Stimulated activated CD4-positive, alpha-beta T cell treated with anti-CD3 and anti-CD28 coated beads, Interleukin-2, amount 100 ng/mL, for 4 hours (primary cell): ENCODE measurements at places on chromosomes 7 and 10.

GRCh38 chr7:139777948-139778841 lies at the start of gene HIPK2:
TSS of gene HIPK2 (minus strand) at chr7:139777998. CDS start at chr7:139777623, 375 bp downstream.
- peak; percentile 70 for DNase-seq

GRCh38 chr10:30705101-30705624 lies 75.6 kb upstream of the LYZL2 start:
- DNase-seq = no peak

GRCh38 chr10:116737627-116738327 lies 4.6 kb downstream of the HSPA12A start:
- DNase-seq = no peak

DNA sequence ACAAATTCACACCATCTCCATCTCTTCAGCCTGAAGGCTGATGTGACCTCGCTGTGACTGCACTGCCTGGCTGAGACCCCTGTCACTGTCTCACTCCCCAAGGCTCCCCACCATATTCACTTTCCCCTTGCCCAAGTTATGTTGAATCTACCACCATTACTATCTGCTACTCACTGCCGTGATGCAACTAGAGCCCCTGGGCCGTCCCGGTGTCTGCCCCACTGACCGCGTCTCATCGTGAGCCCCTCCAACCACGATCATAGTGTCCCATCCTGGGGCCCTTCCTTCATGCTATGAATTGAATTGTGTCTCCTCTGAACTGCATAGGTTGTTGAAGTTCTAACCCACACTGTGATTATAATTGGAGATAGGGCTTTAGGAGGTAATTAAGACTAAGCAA lies 71.9 kb upstream of the CHST15 start:
- DNase-seq = no peak

DNA sequence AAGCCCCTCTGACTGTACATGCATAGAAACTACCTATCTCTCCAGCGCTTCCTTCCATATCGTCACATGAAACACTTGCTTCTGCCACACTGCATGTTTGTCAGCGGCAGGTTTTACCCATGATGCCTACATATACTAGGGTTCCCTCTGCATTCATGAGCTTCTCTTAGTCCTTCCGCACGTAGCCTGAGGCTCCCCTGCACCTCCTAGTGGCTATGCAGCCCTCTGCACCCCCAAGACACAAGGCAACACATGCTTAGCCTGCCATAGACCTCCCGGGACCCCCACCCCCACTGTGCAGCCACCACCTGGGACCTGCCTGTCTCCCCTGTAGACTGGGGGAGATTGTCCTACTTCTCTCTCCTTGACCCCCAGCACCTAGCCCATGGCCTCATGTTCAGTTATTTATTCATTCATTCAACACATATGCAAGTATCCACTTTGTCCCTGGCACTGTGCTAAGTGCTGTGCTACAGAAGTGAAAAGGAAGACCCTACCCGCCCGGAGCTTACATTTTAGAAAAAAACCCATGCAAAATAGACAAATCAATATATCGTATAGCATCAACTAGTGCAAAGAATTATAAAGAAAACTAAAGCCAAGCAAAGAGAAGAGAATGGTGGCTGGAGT lies 23.5 kb downstream of the TMEM273 start:
- DNase-seq = no peak

DNA sequence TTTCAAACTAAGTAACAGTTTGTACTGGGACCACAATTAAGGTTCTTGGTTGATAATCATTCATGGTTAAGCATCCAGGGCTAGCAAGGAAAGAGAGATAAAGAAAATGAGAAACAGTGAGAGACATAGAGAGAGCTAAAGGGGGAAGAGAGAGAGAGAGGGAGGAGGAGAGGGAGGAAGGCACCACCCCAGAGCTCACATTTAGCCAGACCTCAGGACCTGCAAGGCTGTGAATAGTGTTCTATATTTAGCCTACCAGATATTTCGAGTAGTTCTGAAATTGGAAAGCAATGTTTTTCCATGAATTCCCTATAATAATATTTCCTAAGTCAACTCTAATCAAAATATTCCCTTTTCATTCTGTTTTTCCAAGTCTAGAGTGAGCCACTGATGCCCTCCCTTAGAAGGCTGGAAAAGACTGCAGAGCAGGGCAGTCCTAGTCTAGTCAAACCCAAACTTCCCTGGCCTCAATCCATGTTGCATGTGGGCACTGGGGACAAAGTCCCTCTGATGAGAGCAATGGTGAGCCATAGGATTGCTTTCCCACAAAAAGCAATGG lies 119.4 kb upstream of the INHBA start:
- no peak for DNase-seq

DNA sequence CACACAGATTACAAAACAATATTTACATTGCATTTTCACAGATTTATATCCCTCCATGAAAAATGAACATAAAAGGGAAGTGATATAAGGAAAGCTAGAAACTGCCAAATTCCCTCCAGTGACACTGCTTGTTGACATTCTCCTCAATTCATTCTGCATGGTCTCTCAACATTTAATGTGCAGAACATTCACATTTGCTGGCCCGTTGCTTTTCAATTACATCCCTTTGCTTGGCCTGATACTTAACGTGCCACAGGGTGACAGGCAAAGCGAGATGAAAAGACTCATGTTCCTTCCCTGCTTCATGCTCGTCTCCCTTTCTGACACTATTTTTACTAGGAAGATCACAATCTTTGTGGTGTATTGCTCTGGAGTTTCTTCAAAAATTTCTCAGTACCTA lies 1019.7 kb upstream of the LRRN3 start:
- no peak for DNase-seq
